ENCODE measurements at places on chromosomes 7 and 10. TPM values are rescaled to one million over a fixed set of nuclear protein-coding genes. Genes with fewer than 3 reads are reported as not detected.

BLNK gene
- total RNA-seq = 8.8 TPM

SFTPA1 gene
- total RNA-seq = 2.9 TPM

DNA sequence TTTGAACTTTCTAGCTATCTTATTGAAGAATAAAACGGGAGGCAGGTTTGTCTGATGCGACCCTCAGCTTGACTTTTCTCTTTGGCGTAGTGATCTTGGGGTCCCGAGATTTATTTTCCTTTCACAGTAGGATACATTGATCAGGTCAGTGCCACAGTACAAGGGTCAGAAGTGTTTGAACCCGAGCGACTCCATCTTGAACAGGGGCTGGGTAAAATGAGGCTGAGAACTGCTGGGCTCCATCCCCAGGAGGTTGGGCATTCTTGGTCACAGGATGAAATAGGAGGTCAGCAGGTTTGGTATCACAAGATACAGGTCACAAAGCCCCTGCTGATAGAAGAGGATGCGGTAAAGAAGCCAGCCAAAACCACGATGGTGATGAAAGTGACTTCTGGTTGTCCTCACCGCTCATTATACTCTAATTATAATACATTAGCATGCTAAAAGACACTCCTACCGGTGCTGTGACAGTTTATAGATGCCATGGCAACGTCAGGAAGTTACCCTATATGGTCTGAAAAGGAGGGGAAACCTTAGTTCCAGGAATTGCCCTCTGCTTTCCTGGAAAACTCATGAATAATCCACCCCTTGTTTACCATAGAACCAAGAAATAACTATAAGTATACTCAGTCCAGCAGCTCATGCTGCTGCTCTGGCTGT is 3.0 kb upstream of the TECPR1 start:
- H3K4me1 ChIP-seq = peaks cover 29% of the 10 kb centered on the region
- no peaks in the 10 kb centered on the region for H3K27me3 ChIP-seq
- no peak overlapping the region for H3K27ac ChIP-seq
- H3K36me3 ChIP-seq = no peaks in the 10 kb centered on the region
- DNase-seq = no peak
- H3K4me3 ChIP-seq = no peak overlapping the region

DNA sequence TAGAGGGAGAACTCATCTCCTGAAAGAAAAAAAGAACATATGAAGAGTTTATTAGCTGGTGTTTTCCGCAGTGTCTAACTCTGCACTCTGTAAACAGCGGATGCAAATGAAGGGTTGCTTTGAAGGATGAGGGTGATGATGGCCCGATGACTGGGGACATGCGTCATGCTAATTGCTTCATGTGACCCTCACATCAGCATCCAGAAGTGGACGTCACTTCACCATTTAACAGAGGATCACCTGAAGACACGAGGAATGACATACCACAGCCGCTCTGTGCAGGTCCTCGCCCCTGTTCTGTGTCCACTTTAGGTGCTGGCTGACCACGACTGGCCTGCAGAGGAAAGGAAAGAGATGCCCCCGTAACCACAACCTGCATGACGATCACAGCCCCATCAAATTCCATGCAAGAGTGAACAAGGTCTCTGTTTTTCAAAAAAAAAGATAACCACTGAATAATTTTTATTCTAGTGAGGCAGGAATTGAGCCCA is 82.9 kb downstream of the KLF6 start:
- no peaks in the 10 kb centered on the region for H3K4me1 ChIP-seq
- H3K27ac ChIP-seq = no peak overlapping the region
- H3K4me3 ChIP-seq = no peak overlapping the region
- H3K36me3 ChIP-seq = no peaks in the 10 kb centered on the region
- no peaks in the 10 kb centered on the region for H3K27me3 ChIP-seq
- DNase-seq = no peak

- no peaks in the 10 kb centered on the region for H3K27me3 ChIP-seq
- peaks cover 22% of the 10 kb centered on the region for H3K4me1 ChIP-seq
These were observed 568.5 kb downstream of the PTPRN2 start for GRCh38 chr7:158018971-158019645.

- no peak overlapping the region for H3K27ac ChIP-seq
- H3K36me3 ChIP-seq = no peaks in the 10 kb centered on the region
- H3K4me1 ChIP-seq = no peaks in the 10 kb centered on the region
These were observed 201.6 kb upstream of the FZD8 start for GRCh38 chr10:35843524-35844181.
